ENCODE measurements at places on chromosomes 5 and 9.

GRCh38 chr5:83031381-83031780 lies 45.8 kb downstream of the TMEM167A start:
- DNase-seq = no peak

DNA sequence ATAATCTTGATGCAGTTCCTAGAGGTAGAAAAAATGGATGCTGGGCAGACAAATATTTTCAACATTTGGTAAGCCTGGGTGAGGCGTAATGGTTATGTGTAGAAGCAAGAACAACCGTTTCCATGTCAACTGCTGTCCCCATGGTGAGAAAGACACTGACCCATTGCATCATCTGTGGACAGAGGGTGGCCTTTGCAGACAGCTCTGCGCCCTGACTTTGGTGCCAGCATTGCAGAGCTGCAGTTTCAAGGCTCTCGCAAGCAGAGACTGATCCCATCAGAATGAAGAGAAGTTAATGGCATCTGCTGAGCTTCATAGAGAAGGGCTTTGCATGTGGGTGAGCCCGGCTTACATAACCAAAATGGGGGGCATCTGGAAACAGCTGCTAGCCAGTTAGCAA lies 179.0 kb upstream of the ADRA1B start:
- DNase-seq = no peak

DNA sequence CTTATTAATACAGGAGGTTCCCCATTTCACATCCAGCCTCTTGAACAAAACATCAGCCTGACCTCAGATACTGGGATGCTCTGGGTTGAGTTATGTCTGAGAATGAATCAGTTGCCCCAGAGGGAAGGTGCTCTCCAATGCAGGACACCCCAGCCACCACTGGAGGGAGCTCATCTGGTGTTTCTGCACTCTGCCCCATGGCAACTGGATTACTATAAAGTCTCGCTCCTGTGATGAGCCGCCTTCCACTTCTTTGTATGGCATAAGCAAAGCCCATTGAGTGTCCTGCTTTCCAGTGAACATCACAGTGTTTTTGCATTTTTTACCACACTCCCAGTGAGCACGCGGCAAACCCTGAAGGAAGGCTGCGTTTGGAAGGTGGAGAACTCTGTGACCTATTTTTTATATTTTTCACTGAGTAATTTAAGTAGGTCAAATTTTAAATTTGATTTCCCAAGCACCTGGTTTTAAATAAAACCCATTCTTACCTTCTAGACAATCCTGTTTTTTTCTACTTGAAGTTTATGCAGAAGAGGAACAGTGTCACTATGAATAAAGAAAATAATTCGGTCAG lies 176.9 kb upstream of the WWC1 start:
- DNase-seq = peak; percentile 68

DNA sequence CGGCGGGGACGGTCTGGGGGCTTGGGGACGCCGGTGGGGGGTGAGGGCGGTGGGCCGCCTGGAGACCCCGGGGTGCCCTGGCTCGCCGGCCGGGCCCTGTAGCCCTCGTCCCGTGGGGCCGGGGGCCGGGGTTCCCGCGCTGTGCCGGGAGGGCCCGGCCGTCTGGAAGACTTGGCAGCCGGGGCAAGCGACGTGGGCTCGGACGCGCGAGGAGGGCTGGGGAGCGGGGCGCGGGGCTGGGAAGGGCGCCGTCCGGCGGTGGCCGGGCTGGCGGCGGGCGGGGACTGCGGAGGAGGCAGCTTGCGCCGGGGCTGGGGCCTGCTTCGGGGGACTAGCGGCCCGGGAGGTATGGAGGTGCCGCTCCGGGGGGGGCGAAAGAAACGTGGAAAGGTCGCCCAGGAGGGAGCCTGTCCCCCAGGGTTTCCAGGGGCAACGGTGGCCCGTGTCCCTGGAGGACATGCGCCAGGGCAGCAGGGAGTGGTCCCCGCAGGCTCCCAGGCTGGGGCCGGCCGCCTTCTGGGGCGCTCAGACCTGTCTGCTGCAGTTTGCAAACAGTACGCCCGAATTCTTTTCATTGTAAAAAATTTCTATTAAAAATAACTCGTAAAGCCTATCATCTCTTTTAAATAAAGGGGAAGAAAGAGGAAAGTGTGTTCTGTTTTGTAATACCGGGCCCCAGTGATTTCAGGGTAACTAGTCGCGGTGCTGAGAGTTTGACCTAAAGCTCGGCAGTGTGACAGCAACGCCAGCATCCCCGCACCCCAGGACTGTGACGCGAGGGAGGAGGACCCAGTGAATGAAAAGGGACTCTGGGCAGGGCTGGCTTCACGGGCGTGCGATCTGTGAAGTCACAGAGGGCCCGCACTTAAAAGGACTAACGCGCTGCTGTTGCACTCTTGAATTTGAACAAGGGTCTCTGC lies 752 bp upstream of the ANKH start:
- DNase-seq = peak; percentile 81

- DNase-seq = no peak
These were observed 53.1 kb downstream of the HCN1 start for GRCh38 chr5:45643056-45643455.
